ENCODE measurements at places on chromosomes 7 and 10.

- peaks cover 6% of the 10 kb centered on the region for H3K4me1 ChIP-seq
- no peak overlapping the region for H3K27ac ChIP-seq
- H3K36me3 ChIP-seq, result no peaks in the 10 kb centered on the region
- peaks cover 37% of the 10 kb centered on the region for H3K27me3 ChIP-seq
Observed at GRCh38 chr10:49595713-49596492, 14.2 kb upstream of the SLC18A3 start.

- H3K4me3 ChIP-seq, result no peak overlapping the region
- no peaks in the 10 kb centered on the region for H3K36me3 ChIP-seq
- no peak overlapping the region for H3K27ac ChIP-seq
- DNase-seq, result no peak
- peaks cover 10% of the 10 kb centered on the region for H3K4me1 ChIP-seq
Observed at GRCh38 chr7:83807774-83808173, 158.8 kb upstream of the SEMA3E start.

DNA sequence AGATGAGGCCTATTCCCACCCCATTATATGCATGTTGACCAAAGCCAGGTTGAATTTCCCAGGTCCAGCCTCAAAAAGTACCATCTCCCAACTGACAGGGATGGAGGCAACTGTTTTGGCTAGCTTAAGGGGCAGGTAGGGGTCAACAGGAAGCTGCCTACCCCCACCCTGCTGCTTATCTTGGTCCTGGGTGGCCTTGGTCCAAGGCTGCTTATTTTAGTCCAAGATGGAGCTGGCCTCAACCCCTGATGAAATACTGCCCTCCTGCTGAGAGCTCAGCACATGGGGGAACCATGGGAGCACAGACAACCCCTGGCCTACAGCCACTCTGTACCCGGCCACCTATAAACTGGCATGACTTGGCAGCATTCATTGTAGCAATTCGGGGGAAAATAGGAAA lies 23.1 kb downstream of the MYO1G start:
- H3K27ac ChIP-seq, result no peak overlapping the region
- no peak overlapping the region for H3K4me3 ChIP-seq
- DNase-seq, result peak; percentile 22

DNA sequence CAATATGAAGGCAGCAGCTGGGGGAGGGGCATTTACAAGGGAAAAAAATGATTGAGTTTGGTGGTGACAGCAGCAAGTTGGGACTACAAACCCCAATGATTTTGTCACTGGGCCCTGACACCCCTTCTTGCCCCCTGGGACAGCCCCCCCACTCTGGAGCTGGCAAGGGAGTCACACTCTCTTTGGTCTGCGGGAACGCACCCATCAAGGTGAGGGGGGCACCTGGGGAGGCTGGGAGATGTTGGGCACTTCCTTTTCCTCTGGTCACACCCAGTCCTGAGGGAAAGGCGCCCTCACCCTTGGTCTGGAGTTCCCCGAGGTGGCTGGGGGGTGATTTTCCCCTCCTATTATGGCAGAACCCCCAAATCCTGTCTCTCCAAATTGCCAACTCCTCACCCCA lies 24.4 kb downstream of the EPHB4 start:
- peaks cover 19% of the 10 kb centered on the region for H3K4me1 ChIP-seq
- H3K36me3 ChIP-seq, result peaks cover 16% of the 10 kb centered on the region
- no peaks in the 10 kb centered on the region for H3K27me3 ChIP-seq
- H3K4me3 ChIP-seq, result no peak overlapping the region
- DNase-seq, result no peak
- peak overlapping the region; percentile 80 for H3K27ac ChIP-seq

- peaks cover 73% of the 10 kb centered on the region for H3K27me3 ChIP-seq
- H3K27ac ChIP-seq, result no peak overlapping the region
- no peak overlapping the region for H3K4me3 ChIP-seq
Observed at GRCh38 chr10:100847440-100847839, 65.3 kb upstream of the SLF2 start.
